Body of pancreas (tissue), 4 donors: ENCODE measurements at places on chromosomes 4 and X. TPM values are rescaled to one million over a fixed set of nuclear protein-coding genes. Genes with fewer than 3 reads are reported as not detected.

GRCh38 chr4:33883111-33883510, 2361.2 kb downstream of the ARAP2 start:
- H3K4me1 ChIP-seq: no peaks in the 10 kb centered on the region
- no peak overlapping the region for H3K4me3 ChIP-seq
- H3K27me3 ChIP-seq: no peaks in the 10 kb centered on the region
- H3K27ac ChIP-seq: no peak overlapping the region
- DNase-seq: no peak

Gene HOPX
- total RNA-seq: not detected

DNA sequence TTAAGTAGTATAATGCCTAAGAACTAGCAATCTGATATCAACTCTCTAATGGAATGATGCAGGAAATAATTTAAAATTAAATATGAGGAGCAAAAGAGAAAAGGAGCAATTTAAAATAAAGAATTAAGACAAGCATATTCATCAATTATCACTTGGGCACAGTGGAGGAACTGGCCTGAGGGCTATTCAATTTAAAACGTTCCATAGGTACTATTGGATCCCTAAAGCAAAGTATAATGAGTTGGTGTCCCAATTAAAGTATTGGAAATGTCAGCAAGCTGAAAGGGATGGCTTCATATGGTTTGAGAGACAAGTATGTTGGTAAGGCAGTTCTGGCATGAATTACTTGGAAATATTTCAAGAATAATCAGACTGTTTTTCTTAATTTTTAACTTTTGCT, 2064.1 kb upstream of the TENM3 start:
- no peaks in the 10 kb centered on the region for H3K36me3 ChIP-seq
- no peak for DNase-seq
- no peak overlapping the region for H3K4me3 ChIP-seq
- H3K27ac ChIP-seq: no peak overlapping the region
- H3K27me3 ChIP-seq: no peaks in the 10 kb centered on the region

GRCh38 chr4:157664726-157665125, 444.2 kb downstream of the GRIA2 start:
- H3K27me3 ChIP-seq: no peaks in the 10 kb centered on the region
- no peak overlapping the region for H3K4me3 ChIP-seq
- no peak for DNase-seq
- H3K4me1 ChIP-seq: no peaks in the 10 kb centered on the region
- no peaks in the 10 kb centered on the region for H3K36me3 ChIP-seq

GRCh38 chr4:164866817-164867490, 10.0 kb upstream of the APELA start:
- no peaks in the 10 kb centered on the region for H3K36me3 ChIP-seq
- no peak overlapping the region for H3K27ac ChIP-seq
- H3K4me1 ChIP-seq: no peaks in the 10 kb centered on the region
- DNase-seq: no peak
- H3K4me3 ChIP-seq: no peak overlapping the region

Gene TAF7L
- total RNA-seq: not detected

Gene USO1
- 57.6 TPM for total RNA-seq

DNA sequence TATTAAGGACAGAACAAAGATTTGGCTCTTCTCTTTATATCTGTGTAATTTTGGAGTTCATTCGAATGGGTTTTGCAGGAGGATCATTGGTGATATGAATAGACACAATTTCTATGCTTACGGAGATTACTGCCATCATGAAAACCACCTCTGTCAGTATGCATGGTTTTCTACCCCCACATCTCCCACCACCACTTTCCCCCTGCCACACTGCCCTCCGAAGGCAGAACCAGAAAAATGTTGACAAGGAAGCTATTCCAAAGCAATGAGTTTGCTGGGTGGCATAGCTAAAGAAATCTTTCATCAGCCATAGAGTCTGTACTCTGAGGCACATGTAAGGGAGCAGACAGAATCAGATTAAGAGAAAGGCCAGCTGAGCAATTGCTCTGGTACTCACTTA, 567.3 kb upstream of the ACTRT1 start:
- no peaks in the 10 kb centered on the region for H3K4me1 ChIP-seq
- H3K27ac ChIP-seq: no peak overlapping the region
- DNase-seq: no peak

DNA sequence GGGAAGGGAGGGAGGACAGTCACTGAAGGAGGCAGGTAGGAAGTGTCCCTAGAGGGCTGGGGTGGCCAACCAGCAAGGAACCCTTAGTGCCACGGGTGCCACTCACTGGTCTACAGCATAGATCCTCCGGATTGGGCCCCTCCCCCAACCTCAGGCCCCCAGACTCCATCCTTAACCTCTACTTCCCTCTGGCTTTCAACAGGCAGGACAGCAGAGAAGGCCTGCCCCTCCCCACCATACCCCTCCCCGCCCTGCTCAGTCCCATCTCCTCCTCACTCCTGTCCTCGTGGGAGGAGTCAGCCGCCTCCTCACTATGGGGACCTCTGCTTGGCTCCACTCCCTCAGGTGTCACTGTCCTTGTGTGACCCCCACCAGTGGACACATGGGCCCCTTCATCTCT, 77.7 kb upstream of the PSAPL1 start:
- H3K27me3 ChIP-seq: peaks cover 6% of the 10 kb centered on the region

GRCh38 chr4:25856756-25857155, 6.0 kb downstream of the SEL1L3 start:
- H3K4me3 ChIP-seq: no peak overlapping the region
- peaks cover 52% of the 10 kb centered on the region for H3K4me1 ChIP-seq
- peak overlapping the region; percentile 2 for H3K27ac ChIP-seq
- no peaks in the 10 kb centered on the region for H3K27me3 ChIP-seq
